ENCODE measurements at places on chromosomes 13 and 19.

DNA sequence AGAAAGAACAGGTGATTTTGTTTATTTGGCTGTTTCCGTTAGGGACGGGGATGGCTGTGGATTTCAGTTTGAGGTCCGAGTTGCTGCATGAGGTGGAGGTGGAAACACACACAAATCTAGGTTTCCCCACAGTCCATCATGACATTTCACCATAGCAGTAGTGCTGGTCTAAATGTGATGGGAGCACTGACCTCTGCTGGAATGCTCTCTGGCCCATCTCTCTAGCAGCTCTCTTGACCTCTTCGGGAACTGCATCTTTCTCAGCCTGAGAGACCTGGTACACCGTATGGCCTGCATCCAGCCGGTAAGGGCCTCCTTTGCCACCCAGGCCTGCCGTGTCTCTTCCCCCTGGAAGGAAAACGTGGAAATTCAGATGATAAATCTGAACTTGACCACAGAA is 154.0 kb downstream of the RGCC start:
- no peak for DNase-seq

DNA sequence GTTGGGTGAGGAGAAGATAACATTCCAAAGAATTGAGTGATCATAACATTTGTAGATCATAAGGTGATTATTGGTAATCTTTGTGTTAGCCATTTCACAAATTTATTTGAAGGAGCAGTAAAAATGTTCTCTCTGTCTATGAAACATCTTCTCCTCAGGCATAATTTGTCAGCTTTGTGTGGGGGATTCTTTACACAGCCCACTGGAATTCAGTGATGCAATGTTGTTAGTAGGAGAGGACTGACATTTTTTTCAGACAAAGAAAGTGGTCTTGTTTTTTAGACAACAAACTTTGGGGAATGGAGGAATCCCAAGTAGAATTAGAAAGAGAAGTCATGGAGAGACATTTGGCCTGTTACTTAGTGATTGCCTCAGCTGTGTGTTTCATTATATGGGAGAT is 100.3 kb downstream of the ITGBL1 start:
- no peak for DNase-seq

- no peak for DNase-seq
Measured at GRCh38 chr13:26424181-26424580, 133.3 kb upstream of the WASF3 start.

- no peak for DNase-seq
Measured at GRCh38 chr19:40369797-40370196, 20.2 kb downstream of the HIPK4 start.

DNA sequence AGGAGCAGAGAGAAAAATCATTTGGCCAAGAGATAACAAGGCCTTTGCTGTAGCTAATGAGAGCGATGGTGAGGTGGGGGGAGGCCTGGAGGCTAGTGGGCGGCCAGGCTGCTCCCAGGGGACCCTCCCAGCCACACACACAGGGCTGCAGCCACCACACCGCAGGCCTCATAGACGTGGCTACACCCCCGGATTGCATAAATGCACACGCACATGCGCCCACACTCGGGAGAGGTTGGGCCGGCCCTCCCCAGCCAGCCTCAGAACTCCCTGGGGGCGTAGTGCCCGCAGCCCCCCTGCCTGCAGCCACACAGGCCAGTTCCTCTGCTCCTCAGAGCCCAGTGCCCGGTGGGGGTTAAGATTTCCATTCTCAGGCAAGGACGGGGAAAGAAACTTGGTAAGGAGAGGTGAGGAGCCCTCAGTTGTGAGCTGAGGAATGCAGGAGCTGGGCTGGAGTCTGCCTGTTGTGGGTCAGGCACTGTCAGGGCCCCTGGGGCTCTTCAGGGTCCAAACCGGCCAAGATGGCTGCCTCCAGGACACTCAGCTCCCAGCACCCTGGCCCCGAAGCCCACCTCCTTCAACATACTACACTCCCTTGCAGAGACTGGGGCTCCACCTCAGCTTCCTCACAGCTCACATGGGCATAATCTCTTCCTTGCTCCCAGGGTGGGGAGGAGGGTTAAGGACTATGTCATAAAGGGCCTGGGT is 8.0 kb downstream of the PTH2 start:
- DNase-seq: no peak

- DNase-seq: no peak
Measured at GRCh38 chr13:113027566-113027965, 58.6 kb downstream of the MCF2L start.

GRCh38 chr19:984165-984967 is at the start of gene WDR18:
Gene WDR18 (plus strand): TSS chr19:984345. CDS start chr19:984354, 9 bp downstream.
- DNase-seq: peak; percentile 91

- DNase-seq: no peak
Measured at GRCh38 chr19:8387688-8388611, 2.2 kb upstream of the RAB11B start.

- no peak for DNase-seq
Measured at GRCh38 chr13:101493541-101493940, 41.1 kb downstream of the ITGBL1 start.

DNA sequence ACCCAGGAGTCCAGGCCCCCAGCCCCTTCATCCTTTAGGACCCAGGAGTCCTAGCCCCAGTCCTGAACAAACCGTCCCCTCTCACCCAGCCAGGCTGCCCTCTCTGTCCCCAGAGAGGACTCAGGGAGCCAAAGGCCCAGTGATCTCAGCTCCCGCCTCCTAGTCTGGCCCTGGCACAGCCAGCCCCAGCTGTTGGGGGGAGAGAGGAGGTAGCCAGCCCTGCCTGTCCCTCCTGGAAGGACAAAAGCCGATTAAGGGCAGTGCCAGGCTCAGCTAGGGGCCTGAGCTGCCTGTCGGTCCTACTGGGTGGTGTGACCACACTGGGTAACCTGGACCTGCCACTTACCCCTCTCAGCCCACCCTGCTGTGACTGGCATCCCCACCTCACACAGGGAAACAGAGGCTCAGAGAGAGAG is 14.5 kb downstream of the LIPE start:
- DNase-seq: no peak

DNA sequence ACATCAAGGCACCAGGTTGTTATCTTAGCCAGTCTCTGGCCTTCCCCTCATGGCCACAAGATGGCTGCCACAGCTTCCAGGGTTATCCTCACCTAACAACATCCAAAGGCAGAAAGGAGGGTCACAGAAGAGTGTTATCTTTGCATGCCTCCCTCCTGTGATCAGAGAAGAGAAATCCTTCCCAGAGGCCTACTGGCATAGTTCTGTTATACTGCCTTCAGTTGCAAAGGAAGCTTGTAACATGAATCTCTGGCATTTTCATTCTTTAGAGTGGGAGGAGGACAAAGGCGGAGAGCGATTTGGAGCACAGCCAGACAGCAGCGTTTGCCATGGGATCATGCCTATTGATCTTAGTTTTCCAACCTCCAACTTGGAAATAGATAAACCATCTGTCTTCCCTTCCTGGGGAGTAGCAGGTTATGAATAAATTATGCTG is 135.7 kb downstream of the DNAJC15 start:
- DNase-seq: no peak

DNA sequence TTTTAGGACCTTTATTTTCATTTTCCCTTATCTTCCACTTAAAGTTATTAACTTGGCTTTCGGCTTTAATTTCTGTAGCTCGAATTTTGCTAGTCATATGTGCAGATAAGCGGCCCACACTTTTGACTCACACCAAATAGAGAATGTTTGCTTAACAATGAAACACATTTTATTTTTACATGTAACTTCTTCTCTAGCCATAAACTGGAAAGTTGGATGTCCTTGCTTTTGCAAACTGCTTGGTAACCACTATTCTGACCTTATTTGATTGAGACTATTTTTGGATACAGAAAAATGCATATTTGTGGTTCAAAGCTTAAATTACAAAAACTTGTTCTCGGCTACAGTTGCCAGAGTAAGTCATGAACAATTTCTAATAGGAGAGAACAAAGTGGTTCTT is 600.0 kb downstream of the KCTD12 start:
- DNase-seq: no peak

- DNase-seq: no peak
Measured at GRCh38 chr19:52748336-52748950, 13.6 kb upstream of the ZNF611 start.

DNA sequence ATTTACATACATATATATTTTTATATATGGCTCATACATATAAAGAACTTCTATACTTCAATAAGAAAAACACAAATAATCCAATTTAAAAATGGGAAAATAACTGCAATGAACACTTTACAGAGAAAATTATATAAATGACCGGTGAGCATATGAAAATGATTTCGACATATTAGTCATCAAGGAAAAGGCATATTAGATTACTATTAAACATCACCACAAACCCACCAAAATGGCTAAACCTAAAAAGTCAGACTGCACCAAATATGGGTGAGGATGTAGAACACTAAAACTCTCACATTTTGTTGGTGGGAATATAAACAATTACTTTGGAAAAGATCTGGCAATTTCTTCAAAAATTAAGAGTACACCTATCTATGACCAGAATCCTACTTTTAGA is 316.2 kb downstream of the ENOX1 start:
- DNase-seq: no peak

GRCh38 chr13:110206996-110207395 is 100.0 kb downstream of the COL4A1 start:
- no peak for DNase-seq

DNA sequence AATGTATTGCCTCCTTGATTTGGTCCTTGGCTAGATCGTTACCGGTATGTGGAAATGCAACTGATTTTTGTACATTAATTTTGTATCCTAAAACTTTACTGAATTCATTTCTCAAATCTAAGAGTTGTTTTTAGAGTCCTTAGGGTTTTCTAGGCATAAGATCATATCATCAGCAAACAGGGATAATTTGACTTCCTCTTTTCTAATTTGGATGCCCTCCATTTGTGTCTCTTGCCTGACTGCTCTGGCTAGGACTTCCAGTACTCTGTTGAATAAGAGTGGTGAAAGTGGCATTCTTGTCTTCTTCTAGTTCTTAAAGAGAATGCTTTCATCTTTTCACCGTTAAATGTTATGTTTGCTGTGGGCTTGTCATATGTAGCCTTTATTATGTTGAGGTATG is 12.0 kb upstream of the CYP2A13 start:
- DNase-seq: no peak

- DNase-seq: no peak
Measured at GRCh38 chr13:98385606-98386005, 191.3 kb downstream of the STK24 start.

GRCh38 chr19:19464339-19465098 is 50.8 kb downstream of the TSSK6 start:
- peak; percentile 57 for DNase-seq

DNA sequence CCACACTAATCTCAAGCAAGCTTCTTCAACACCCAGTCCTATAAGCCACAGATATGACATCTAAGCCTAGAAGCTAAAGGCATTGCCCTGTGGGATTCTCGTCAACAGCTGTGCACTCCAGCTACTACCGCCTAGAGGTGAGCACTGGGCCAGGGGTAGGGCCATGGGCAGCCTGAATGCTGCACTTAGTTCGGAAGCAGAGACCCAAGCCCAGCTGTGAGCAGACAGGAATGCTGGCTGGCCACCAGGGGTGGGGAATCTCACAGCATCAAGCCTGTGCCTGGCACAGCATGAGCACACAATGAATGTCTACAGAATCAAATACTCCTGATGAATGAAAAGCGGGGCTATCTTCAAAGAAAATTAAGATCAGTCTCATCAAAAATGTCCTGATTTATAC is 167.5 kb upstream of the UBL3 start:
- peak; percentile 51 for DNase-seq

DNA sequence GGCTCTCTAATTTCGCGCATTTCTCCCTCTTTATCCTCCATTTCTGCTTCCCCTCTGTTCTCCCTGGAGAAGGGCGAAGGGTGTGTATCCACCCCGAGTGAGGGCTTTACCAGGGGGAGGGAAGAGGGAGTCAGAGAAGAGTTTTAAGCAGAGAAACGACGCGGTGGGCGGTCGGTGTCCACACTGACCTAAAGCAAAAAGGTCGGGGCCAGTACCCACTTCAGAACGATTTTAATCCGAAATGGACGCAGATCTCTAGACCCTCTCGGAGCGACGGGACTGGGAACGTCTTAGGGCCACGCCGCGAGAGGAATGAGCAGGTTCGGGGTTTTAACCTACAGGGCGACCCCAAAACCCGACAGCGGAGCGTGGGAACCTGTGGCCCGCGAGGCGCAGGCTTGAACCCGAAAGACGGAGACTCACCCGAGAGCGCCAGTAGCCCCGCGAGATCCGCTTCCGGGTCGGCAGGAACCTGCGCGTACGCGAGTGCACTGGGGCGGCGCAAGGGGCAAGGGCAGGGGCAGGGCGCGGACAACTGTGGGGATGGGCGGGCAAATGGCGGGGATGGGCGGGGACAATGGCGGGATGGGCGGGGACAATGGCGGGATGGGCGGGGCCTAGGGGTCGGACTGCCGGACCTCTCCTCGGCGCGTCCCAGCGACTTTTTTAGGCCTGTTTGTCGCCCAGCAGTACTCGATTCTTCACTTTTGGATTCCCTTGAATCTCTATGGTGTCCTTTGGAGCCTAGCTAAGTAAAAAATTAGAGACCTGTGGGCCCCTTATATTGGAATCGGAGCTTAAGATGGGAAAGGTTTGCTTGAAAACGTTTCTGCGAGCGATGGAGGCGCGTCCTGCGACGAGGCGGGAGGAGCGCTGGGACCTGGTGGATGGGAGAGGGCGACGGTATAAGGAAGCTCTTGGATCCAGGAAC is at the start of gene ZNF677:
Gene ZNF677 (minus strand): TSS at position 463 of the 931 bp plus-strand sequence. CDS start 3,323 bp downstream, outside the sequence.
- DNase-seq: peak; percentile 90

DNA sequence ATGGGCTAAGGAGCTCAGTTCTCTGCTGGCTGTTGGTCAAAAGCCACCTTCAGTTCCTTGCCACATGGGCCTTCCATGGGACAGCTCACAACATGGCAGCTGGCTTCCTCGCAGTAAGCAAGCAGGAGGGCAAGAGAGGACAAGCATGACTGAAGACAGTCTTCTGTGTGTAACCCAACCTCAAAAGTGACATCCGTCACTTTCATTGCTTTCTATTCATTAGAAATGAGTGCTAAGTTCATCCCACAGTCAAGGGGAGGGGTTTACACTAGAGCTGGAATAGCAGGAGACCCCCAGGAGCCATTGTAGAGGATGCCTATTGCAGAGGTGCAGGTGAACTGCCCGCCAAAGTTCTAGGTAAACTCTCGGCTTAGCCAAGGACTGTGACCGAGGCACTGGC is 163.3 kb downstream of the NUFIP1 start:
- DNase-seq: no peak

DNA sequence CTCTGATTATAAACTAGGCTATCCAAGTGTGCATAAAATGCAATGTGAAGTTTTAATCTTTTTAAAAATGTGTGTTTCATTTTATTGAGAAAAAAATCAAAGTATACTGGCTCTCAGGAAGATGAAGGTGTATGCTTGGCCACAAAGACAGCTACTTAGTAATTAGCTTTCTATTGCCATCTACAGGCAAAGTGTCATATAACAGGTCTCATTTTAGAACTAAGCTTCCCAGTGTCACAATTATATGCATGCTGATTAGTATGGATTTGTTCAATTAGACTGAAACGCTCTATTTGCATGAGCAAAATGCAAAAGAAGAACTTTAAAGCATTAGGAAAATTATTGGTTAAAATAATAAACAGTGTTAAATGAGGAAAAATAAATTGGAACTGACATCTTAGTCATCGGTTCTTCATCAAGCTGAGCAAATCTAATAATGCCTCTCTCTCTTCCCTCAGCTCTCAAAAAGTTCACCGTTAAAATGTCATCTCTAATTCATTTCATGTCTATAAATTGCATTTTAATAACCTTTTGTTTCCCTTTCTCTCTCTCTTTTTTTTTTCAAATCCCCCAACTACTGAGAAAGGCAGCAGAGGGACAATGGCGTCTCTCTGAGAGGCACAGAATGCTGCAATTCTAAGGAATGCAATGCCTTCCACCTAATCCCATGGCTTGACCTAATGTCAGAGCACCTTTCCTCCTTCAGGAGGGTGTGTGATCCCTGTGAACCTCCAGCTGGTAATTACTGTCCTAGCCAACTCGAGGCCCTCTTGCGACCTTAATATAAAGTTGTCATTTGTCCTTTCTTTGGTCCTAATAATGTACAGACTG is 313.1 kb upstream of the MAB21L1 start:
- no peak for DNase-seq

GRCh38 chr19:48403606-48404005 is 10.1 kb downstream of the GRIN2D start:
- peak; percentile 71 for DNase-seq
